ENCODE measurements at places on chromosomes 12 and 14. TPM values are rescaled to one million over a fixed set of nuclear protein-coding genes. Genes with fewer than 3 reads are reported as not detected.
A peak's percentile ranks its signal among the peaks of the same experiment; 100 is the strongest.

The CLEC4C gene
- total RNA-seq: not detected

The KCNA1 gene
- not detected for total RNA-seq

DNA sequence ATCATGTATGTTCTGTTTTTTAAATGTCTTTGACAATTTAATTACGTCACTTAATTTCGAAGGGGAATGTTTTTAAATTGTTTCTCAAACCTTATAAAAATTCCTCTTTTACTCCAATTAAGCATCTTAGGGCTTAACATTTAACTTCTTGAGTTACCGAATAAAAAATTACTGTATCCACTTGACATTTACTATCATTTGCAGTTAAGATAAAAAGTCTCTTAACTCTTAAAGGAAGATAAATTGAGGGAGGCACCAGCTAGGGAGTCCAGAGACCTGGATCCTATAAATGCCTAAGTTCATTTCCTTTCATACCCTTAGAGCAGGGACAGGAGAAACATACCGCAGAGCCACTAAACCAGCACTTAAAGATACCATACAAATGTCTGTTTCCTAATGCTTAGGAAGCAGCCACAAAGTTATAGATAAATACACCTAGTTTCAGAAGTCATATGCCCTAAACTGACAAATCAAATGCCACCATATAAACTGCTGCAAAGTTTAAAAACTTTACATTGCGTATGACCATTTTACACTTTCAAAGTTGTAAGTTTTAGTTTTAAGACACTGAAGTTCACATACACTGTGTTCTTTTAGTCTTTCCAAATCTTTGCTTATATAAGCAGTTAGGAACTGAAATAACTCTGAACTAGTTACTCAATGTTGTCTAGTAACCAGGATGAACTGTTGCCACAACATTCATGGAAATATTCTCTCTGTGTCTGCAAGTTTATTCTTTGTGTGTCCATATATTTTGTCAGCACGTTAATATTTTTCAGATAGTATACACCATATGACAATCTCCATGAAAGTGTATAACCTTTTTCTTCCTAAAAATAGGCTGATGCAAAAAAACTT is 71.2 kb downstream of the GALNT4 start:
- H3K36me3 ChIP-seq: no peaks in the 10 kb centered on the region
- no peak overlapping the region for H3K27ac ChIP-seq
- no peak overlapping the region for H3K4me3 ChIP-seq
- H3K27me3 ChIP-seq: no peaks in the 10 kb centered on the region
- peaks cover 40% of the 10 kb centered on the region for H3K4me1 ChIP-seq

DNA sequence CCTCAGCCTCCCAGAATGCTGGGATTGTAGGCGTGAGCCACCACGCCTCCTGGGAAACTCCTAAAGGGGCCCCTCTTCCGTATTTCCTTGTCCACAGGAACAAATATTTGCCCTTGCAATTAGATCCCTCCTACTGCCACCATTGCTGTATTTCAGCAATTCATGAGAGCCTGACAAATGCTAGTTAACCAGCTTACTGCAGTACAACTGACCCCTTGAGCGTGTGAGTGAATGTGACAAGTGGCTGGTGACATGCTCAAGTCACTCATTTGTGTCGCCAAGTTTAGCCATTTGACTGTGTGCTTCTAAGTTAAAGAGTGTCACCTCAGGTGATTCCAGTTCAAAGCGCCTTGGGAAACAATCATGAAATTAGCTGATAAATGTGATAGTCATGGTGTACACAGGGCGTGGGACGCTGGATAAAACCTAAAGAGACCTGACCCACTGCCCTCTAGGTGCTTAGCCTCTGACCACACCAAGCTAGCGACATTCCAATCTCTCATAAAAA is 56.1 kb upstream of the MAP1LC3B2 start:
- no peak overlapping the region for H3K4me3 ChIP-seq
- peaks cover 20% of the 10 kb centered on the region for H3K27me3 ChIP-seq
- peak overlapping the region; percentile 60 for H3K27ac ChIP-seq
- H3K4me1 ChIP-seq: peaks cover 27% of the 10 kb centered on the region
- peak; percentile 36 for DNase-seq

- H3K4me3 ChIP-seq: no peak overlapping the region
- H3K27ac ChIP-seq: no peak overlapping the region
- H3K27me3 ChIP-seq: no peaks in the 10 kb centered on the region
Observed at GRCh38 chr14:88995437-88996198, 171.2 kb downstream of the TTC8 start.

- no peaks in the 10 kb centered on the region for H3K27me3 ChIP-seq
- DNase-seq: peak; percentile 60
- no peak within 1 kb of the TSS for H3K27ac ChIP-seq
- peaks cover 17% of the 10 kb centered on the region for H3K4me1 ChIP-seq
- peak within 1 kb of the TSS; percentile 77 for H3K4me3 ChIP-seq
Observed at GRCh38 chr14:24339284-24340151, at the start of gene RIPK3. Gene RIPK3 (minus strand): TSS chr14:24339991. CDS start chr14:24339826, 165 bp downstream.

GRCh38 chr14:101062601-101063000 is 159.1 kb upstream of the RTL1 start:
- H3K4me1 ChIP-seq: peaks cover 12% of the 10 kb centered on the region
- H3K4me3 ChIP-seq: no peak overlapping the region
- H3K36me3 ChIP-seq: peaks cover under 1% of the 10 kb centered on the region
- H3K27ac ChIP-seq: no peak overlapping the region
- DNase-seq: no peak

DNA sequence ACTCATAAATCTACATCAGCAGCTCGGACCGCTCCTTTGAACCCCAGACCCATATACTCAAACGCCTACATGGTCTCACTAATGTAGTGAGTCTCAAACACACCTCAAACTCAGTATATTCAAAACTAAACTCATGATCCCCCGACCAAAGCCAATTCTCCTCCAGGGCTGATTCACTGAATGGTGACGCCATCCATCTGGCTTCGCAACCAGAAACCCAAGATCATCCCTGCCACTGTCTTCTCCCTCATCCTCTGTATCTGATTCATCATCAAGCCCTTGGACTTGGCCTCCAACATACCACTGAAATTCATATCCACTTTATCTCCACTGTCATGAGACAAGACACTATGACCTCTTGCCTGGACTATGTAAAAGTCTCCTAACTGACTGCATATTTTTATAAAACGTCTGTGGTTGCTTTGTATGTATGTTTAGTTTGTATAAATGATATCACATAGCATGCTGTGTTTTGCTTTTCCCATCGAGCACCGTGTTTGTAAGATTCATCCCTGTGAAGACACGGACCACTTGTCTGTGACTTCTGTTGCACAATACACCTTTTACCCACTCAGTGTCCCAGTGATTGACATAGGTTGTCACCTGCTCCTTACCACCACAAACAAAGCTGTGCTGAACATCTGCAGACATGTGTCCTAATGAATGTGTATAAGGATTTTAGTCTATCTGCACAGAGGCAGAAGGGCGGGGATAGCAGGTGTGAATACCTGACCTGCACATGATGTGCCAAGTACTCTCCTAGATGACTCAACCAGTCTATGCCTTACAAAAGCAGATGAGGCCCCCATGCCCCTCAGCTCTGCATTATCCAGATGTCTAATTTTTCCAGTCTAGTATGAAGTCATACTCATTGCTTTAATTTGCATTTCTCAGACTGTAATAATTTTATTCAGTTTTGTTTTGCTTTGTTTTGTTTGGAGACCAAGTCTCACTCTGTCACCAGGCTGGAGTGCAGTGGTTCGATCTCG is 76.9 kb downstream of the VWF start:
- no peak for DNase-seq
- no peak overlapping the region for H3K27ac ChIP-seq
- peaks cover 10% of the 10 kb centered on the region for H3K4me1 ChIP-seq
- no peaks in the 10 kb centered on the region for H3K36me3 ChIP-seq

- peak overlapping the region; percentile 24 for H3K4me3 ChIP-seq
- H3K27ac ChIP-seq: no peak overlapping the region
- H3K4me1 ChIP-seq: peaks cover 10% of the 10 kb centered on the region
- H3K27me3 ChIP-seq: peaks cover 100% of the 10 kb centered on the region
- no peaks in the 10 kb centered on the region for H3K36me3 ChIP-seq
Observed at GRCh38 chr12:6699989-6700645, 498 bp downstream of the PIANP start.

DNA sequence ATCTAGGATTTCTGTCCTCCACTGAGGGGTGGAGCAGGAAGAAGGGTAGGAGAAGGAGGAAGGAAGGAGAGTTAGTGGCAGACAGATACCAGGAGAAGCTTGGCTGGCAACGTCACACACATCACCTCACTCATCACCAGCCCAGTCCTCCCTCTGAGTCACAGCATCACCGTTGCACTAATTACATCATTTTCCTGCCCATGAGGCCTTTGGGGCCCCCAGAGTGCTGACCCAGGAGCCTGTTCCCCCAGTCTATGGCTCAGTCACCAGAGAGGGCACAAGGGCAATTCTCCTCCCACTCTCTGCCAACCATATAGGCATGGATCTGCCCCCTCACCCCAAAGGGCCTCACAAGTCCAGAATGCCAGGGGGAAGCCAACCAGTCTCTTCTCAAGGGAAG is 4.6 kb downstream of the RND1 start:
- peaks cover 35% of the 10 kb centered on the region for H3K36me3 ChIP-seq
- no peak overlapping the region for H3K4me3 ChIP-seq
- no peak overlapping the region for H3K27ac ChIP-seq
- no peak for DNase-seq
- no peaks in the 10 kb centered on the region for H3K27me3 ChIP-seq
- peaks cover 33% of the 10 kb centered on the region for H3K4me1 ChIP-seq

DNA sequence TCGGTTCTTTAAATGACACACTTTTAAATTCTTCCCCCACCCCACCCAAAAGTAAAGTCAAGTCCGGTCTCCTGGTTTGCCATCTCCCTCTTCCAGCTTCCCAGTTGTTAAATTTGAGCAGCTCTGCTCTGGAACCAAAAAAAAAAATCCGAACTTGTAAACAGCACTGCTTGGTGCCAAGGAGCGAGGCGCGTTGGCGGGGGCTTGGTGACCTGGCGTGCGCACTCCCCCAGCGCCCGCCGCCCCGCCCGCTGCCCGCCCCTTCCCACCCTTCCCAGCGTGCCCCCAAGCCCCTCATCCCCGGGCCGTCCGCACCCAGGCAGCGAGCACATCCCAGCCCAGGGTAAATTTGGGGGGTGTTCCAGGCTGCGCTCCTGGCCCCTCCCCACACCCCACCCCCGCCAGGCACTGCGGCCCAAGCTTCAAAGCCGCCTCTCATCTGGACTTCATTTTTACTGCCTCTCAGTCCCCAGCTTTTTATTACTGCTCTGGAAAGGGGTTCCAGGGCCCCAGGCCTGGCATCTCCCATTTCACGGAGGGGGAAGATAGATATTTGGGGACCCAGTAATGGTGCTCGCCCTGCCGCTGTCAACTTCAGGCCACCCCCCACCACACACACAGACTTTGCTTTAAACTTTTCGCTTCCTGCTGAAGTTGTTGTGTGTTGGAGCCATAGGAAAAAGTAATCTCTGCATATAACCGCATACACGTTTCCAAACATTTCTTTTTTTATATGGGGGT is 11.7 kb upstream of the ITGB7 start:
- H3K27me3 ChIP-seq: no peaks in the 10 kb centered on the region
- peaks cover 49% of the 10 kb centered on the region for H3K36me3 ChIP-seq
- H3K4me1 ChIP-seq: peaks cover 42% of the 10 kb centered on the region
- peak overlapping the region; percentile 85 for H3K4me3 ChIP-seq
- DNase-seq: no peak
- peak overlapping the region; percentile 16 for H3K27ac ChIP-seq

- H3K4me1 ChIP-seq: peaks cover 41% of the 10 kb centered on the region
- no peaks in the 10 kb centered on the region for H3K27me3 ChIP-seq
- H3K27ac ChIP-seq: no peak overlapping the region
- no peak for DNase-seq
- no peak overlapping the region for H3K4me3 ChIP-seq
Observed at GRCh38 chr12:101042211-101042610, 167.8 kb downstream of the SLC5A8 start.

GRCh38 chr12:52496590-52497071 is 3.6 kb upstream of the KRT6A start:
- peaks cover 71% of the 10 kb centered on the region for H3K27me3 ChIP-seq
- no peak for DNase-seq
- H3K4me1 ChIP-seq: peaks cover 9% of the 10 kb centered on the region

- no peak overlapping the region for H3K27ac ChIP-seq
- DNase-seq: no peak
- no peaks in the 10 kb centered on the region for H3K27me3 ChIP-seq
- H3K4me3 ChIP-seq: no peak overlapping the region
- H3K36me3 ChIP-seq: no peaks in the 10 kb centered on the region
Observed at GRCh38 chr12:59191372-59191771, 271.1 kb upstream of the LRIG3 start.

DNA sequence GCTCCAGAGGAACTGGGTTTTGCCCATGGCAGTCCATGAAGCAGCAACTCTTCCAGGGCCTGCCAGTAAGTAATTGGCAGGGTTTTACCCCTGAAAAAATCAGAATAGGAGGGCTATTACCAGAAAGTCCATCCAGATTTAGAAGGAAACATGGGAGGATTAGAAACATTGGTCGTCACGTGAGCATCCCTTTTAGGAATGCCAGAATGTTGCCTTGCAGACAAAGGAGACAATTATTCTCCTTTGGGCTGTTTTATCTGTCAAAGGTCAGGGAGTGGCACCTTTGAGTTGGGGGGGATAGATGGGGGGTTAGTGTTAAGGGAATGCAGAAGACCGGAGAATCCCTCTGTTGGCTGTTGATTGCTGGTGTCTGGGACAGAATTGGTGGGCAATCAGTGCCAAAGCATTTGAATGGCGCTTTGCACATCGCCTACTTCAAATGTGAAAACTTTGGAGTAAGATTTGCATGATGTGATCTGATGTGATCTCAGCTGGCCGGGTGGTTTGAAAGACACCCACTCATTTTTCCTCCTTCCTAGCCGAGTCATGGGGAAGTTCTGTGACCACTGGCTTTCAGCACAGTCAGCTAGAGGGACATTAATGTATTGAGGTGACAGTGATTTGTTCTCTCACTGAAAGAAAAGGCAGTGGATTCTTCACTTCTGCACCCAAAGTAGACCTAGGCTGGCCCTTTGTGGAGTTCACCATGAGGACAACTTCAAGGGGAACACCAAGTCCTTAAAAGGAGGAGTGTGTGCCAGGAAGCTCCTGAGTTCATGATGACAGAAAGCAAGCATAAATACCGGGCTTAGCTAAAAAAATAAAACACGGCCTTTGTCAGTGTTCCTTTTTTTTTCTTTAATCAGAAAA is 31.4 kb downstream of the FLVCR2 start:
- no peak overlapping the region for H3K4me3 ChIP-seq
- H3K36me3 ChIP-seq: no peaks in the 10 kb centered on the region
- DNase-seq: no peak
- H3K27me3 ChIP-seq: peaks cover 51% of the 10 kb centered on the region
- H3K27ac ChIP-seq: no peak overlapping the region
- no peaks in the 10 kb centered on the region for H3K4me1 ChIP-seq

- H3K27me3 ChIP-seq: peaks cover 8% of the 10 kb centered on the region
- no peak overlapping the region for H3K27ac ChIP-seq
- H3K4me1 ChIP-seq: no peaks in the 10 kb centered on the region
- no peak overlapping the region for H3K4me3 ChIP-seq
- DNase-seq: peak; percentile 83
- H3K36me3 ChIP-seq: no peaks in the 10 kb centered on the region
Observed at GRCh38 chr12:125683748-125684381, 618.6 kb downstream of the AACS start.
